ENCODE measurements at places on chromosomes 5 and 9.

- DNase-seq: no peak
Observed at GRCh38 chr5:67338421-67338820, 141.8 kb upstream of the CD180 start.

- no peak for DNase-seq
Observed at GRCh38 chr5:116486588-116486987, 88.0 kb downstream of the SEMA6A start.

DNA sequence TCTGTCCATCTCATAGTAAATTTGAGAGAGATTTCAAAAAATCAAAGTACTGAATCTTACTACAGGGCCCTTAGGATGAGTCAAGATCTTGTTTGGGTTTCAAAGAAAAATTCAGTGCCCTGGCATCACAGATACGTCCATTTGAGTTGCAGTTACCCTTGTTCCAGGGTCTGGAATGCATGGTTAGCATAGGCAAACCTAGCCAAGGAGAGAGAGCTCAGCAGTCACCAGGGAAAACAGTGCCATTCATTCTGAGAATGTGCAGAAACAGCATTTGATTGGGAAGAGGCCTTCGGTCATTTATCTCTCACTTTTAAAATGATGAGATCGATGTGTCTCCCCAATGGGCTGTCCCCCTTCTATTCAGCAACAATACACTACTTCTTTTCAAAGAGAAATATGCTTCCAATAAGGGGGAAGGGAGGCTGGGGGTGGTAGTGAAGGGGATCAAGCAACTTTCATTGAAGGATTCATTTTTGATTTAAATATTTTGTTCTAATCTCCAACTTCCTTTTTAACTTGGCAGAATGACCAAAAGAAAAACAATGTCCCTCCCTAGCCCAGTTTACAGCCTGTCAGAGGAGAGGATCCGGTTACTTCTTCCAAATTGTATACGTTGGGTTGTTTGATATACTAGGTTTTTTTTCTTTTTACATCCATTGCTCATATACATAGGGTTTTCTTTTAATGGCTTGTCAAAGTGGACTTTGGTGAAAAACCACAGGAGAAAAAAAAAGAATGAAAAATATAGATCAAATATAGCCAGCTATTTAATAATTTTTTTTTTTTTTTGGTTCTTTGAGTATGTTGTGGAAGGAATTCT, 491.1 kb downstream of the CCDC171 start:
- no peak for DNase-seq

DNA sequence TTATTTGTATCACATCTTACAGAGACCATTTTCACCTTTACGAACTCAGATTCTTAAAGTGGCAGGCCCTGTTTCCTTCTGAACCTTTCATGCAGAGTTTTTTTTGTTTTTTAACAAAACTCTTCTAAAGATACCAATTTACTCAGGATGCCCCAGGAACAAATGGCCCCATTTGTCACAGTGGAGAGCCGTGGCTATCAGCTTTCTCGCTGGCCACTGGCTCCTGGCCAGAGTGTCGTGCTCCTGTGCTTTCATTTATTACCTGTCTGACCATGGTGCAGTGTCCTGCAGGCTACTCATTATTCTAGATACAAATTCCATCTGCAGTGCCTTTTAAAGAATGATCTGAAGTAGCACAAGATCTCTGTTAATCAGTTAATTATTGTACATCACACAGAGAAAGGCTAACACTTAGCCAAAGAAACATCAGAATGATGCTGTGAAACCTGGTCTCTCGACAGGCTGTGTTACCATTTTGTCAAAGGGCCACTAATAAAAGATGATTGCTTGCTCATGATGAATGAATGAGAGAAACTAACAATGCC, 27.8 kb downstream of the ADRA1B start:
- no peak for DNase-seq
